ENCODE measurements at places on chromosomes 11 and 22.

DNA sequence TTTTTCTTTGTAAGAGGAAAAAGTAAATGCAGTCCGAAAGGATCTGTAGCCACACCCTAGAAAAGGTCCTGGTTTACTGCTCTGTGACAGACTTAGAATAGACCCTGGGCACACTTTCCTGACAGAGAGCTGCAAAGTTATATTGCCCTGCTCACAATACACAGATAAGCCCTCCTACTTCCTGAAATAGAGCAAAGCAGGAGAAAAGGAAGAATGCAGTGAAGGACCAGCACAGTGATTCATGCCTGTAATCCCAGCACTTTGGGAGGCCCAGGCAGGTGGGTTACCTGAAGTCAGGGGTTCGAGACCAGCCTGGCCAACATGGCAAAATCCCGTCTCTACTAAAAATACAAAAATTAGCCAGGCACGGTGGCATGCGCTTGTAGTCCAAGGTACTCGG, 2.2 kb downstream of the CYB561A3 start:
- DNase-seq: no peak

- no peak for DNase-seq
Measured at GRCh38 chr11:117188620-117189081, 10.1 kb downstream of the SIDT2 start.

DNA sequence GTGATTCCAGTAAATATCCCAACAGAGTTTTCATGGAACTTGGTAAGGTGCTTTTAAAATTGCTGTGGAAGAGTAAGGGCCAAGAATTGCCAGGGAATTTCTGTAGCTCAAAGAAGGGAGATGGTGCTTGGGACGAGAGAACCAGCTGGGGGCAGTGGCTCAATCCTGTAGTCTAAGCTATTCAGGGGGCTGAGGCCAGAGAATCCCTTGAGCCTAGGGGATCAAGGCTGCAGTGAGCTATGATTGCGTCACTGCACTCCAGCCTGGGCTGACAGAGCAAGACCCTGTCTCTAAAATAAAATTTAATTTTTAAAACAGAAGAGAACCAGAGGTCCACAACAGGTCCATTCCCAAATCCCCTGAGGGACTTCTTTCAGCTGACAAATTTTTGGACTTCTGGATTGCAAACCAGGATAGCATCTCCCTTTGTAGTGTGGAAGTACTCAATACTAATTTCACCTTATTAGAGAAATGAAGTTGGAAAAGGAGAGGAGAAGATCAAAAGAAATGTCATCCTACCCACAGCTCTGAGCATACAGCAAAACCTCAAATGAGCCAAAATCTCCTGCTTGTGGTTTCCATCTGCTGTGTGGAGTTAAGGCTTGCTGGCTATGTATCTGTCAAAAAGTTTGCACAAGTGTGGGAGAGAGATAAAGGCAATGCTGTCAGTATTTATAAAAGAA, 59.2 kb upstream of the CLPB start:
- no peak for DNase-seq

DNA sequence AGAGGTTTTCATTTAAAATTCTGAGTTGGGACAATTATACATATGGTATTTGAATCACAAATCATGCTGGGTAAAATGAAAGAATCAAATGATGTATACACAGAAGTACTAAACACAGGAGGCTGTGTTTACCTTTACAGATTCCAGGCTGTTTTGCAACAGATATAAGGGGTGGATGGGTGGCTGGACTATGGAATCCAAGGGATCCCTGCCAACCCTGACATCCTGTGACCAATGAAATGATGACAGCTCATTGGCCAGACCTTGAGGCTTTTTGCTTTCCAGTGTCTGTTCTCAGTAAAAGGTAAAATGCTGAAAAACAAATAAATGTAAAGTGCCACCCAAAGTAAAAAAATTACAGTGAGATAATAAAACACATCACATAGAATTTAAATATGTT, 3.3 kb upstream of the DDI1 start:
- DNase-seq: peak; percentile 90

GRCh38 chr11:90251599-90251998, 28.8 kb upstream of the CHORDC1 start:
- no peak for DNase-seq

GRCh38 chr11:106457727-106458126, 380.3 kb downstream of the AASDHPPT start:
- DNase-seq: peak; percentile 14

- no peak for DNase-seq
Measured at GRCh38 chr11:64843686-64844329, 645 bp downstream of the CDC42BPG start.

DNA sequence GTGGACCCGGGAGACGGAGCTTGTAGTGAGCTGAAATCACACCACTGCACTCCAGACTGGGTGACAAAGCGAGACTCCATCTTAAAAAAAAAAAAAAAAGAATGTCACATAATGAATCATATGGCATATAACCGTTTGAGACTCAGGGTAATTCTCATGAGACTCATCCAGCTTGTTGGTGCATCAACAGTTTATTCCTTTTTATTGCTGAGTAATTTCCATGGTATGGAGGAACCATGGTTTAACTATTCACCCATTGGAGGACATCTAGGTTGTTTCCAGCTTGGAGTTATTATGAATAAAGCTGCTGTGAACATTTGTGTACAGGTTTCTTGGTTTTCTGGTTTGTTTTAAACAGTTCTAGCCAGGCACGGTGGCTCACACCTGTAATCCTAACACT, 25.3 kb downstream of the PPARA start:
- no peak for DNase-seq

GRCh38 chr11:1197886-1198560, 24.8 kb upstream of the MUC5B start:
- DNase-seq: no peak

DNA sequence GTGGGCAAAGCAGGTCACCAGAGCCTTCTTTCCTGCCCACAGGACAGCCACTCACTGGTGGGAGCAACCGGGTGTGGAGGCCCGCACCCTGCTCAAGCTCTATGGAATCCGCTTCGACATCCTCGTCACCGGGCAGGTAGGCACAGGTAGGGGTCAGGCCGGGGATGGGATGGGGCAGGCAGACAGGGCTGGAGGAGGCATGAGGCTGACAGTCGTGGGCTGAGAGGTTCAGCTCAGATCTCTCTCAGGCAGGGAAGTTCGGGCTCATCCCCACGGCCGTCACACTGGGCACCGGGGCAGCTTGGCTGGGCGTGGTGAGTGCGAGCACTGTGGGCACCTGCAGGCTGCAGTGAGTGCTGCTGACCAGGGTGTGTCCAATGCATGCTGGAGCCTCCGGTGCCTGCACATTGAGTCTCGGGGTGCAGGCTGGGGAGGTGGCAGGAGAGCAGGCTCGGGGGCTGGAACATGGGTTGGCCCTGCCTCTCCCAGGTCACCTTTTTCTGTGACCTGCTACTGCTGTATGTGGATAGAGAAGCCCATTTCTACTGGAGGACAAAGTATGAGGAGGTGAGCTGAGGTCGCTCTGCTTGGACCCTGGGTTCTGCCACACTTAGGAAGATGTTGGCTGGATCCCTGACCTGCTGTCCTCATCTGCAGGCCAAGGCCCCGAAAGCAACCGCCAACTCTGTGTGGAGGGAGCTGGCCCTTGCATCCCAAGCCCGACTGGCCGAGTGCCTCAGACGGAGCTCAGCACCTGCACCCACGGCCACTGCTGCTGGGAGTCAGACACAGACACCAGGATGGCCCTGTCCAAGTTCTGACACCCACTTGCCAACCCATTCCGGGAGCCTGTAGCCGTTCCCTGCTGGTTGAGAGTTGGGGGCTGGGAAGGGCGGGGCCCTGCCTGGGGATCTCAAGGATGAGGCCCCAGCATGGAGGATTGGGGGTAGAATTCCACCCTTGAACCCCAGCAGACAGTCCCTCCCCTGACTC, 6.3 kb downstream of the SLC7A4 start:
- DNase-seq: no peak

DNA sequence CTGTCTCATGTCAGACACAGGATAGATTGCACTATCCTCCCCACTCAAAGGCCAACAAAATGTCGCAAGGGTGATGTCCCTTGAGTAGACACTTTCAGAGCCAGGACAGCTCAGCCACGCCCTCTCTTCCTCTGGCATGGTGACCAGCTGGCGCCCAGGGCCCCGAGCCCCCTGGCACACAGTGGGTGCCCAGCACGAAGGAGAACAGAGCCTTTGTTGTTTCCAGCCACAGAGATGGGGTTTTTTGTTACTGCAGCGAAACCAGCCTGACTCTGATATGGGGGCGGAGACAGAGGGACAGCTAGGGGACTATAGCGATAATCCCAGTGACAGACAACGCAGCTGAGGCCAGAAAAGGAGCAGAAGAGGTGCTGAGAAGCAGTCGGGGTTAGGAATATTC, 23.3 kb upstream of the CCND1 start:
- no peak for DNase-seq

DNA sequence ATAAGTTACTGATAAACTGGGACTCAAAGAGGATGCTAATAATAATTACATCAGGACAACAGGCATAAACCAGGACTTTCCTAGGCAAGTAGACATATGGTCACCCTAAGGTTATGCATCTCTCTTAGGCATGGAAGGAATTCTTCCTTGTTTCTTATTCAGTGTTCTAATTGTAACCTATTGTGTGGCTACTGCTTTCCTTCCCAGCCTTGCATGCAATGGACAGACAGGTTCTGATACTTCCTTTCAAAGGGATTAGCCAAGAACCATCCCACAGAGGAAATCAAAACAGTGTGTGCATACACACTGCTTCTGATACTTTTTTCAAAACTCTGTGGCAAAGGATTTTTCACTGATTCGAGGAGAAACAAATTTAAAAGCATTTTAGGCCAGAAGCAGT, 48.3 kb downstream of the RRAS2 start:
- no peak for DNase-seq

GRCh38 chr11:124791626-124792341, 8.4 kb downstream of the MSANTD2 start:
- DNase-seq: peak; percentile 41

DNA sequence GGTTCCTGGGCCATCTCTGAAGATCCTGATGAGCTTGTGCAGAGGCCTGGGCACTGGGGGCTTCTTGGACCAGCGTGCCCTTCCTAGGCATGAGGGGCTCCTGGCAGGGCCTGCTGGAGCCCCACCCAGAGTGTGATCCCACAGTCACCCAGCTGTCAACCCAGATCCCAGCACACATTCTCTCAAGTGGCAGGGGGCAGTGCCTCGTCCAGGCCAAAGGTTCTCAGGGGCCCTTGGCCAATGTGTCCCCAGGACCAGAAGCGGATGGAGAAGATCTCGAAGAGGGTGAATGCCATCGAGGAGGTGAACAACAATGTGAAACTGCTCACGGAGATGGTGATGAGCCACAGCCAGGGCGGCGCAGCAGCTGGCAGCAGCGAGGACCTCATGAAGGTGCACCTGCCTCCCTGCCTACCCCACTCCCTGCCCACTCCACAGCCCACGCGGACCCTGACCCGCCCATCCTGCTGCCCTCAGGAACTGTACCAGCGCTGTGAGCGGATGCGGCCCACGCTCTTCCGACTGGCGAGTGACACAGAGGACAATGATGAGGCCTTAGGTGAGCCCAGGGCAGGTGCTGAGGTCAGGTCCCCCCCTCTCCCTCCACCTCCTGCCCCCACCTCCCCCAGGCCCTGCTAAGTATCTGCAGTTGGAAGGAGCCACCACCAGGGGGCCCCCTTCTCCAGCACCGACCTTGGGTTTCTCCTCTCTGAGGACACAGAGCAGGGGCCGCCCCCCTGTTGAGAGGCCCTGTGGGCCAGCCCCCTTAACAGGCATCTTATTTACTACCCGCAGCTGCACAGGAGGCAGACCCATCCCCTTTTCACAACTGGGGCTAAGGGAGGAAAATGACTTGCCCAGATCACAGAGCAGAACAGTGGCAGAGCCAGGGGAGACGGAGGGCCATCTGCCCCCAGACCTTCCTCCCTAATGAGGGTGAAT, 14.7 kb downstream of the GGA1 start:
- peak; percentile 63 for DNase-seq

DNA sequence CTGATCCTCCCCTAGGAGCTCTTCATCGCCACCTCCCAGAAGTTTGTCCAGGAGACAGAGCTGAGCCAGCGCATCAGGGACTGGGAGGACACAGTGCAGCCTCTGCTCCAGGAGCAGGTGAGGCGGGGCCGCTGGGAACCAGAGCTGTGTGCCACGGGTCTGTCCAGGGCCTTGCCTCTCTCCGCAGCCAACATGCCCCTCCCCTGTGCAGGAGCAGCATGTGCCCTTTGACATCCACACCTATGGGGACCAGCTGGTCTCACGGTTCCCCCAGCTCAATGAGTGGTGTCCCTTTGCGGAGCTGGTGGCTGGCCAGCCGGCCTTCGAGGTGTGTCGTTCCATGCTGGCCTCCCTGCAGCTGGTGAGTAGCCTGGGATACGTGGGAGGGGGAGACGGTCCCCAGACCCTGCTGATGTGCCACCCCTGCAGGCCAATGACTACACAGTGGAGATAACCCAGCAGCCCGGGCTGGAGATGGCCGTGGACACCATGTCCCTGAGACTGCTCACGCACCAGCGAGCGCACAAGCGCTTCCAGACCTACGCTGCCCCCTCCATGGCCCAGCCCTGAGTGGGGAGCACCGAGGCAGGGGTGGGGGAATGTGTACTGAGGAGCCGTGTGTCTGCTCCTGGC, 2.5 kb downstream of the SCO2 start:
- no peak for DNase-seq

- DNase-seq: no peak
Measured at GRCh38 chr11:92627615-92628256, 341.7 kb upstream of the MTNR1B start.

- DNase-seq: no peak
Measured at GRCh38 chr11:117479372-117479771, 151.7 kb downstream of the CEP164 start.

DNA sequence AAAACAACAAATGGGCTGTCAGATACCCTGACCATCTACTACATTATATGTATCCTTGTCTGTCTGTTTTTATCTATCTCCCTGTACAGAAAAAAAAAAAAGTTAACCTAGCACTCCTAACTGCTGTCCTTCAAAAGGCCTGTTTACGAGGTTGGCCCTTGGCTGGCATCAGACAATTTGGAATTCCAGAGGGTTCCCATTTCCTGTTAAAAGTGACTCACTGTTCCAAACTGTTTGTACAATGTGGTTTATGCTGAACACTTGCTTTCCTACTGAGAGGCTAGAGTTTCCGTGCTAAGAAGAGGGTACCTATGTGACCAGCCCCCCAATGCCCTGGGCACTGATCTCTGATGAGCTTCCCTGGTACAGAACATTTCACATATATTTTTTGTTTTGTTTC, 65.9 kb upstream of the HMGXB4 start:
- peak; percentile 77 for DNase-seq

GRCh38 chr11:75582895-75583717, 21.1 kb downstream of the SERPINH1 start:
- DNase-seq: no peak

Measured in MCF 10A (cell line).